ENCODE measurements at places on chromosomes 16 and 17. TPM values are rescaled to one million over a fixed set of nuclear protein-coding genes. Genes with fewer than 3 reads are reported as not detected.

The ITGB4 gene
- total RNA-seq = not detected

The NHLRC4 gene
- total RNA-seq = 0.05 TPM

The SLC16A6 gene
- total RNA-seq = 0.21 TPM

The TPSG1 gene
- not detected for total RNA-seq
